Cortex of kidney (tissue), 1 donor: ENCODE measurements at places on chromosomes 6 and 20.

GRCh38 chr6:98039443-98039842 lies 756.4 kb upstream of the MMS22L start:
- no peak for DNase-seq

DNA sequence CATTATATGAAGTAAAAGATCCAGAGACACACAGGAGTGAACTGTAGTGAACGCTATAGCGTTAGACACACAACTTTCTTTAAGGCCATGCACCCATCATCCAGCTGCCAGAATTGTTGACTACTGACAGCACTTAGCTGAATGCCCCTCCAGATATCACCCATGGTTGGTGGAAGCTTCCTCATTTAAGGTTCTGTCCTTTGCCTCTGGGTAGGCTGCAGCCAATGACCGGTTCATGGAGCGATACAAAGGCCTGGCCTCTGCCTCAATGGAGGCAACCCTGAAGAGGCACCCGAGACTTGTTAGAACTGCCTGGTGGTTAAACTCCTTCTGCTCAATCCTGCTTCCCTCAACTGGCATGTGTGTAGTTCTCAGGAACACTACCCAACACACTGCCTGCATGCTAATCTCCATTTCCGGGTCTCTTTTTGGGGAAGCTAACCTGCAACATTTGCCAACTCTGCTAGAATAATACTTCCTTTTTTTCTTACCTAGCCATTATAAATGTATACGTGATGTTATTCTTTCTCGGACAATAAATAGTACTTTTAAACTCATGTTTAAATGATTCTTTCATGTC lies 49.8 kb upstream of the THEMIS start:
- DNase-seq = no peak

- DNase-seq = no peak
Observed at GRCh38 chr6:57035549-57035948, 10.9 kb upstream of the KIAA1586 start.

GRCh38 chr6:166583230-166583965 lies 3.1 kb downstream of the RAMACL start:
- DNase-seq = no peak

- no peak for DNase-seq
Observed at GRCh38 chr6:27451660-27452390, 21.1 kb downstream of the ZNF184 start.

DNA sequence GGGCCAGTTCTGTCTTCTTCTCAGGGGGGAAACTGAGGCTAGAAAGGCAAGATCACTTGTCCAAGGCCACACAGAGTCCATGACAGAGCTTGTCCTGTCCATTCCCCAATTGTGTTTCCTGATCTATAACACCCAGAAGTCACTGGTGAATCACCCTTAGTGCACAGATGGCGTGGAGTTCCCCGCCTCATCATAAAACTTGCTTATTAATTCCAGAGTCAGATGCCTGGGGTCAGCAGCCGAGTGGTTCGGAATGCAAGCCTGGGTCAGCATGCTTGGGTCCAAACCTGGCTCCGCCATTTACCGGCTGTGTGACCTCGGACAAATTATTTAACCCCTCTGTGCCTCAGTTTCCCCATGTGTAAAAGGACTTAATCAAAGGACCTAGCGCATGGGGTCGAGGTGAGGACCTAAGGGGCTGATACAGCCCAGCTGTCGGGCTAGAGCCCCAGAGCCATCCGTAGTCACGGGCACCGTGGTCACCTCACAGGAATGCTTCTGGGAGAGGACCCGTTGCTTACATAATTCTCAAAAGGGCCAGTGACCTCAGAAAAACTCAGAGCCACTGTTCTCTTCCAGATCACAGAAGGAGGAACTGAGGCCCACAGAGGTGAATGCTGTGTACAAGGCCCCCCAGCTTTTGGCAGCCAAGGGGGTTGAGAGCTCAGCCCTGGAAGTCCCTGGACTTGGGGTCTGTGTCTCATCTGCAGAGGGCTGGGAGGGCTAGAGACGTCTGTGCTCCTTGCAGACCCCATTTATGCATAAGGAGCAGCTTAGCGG lies 1.4 kb upstream of the ZBP1 start:
- no peak for DNase-seq

DNA sequence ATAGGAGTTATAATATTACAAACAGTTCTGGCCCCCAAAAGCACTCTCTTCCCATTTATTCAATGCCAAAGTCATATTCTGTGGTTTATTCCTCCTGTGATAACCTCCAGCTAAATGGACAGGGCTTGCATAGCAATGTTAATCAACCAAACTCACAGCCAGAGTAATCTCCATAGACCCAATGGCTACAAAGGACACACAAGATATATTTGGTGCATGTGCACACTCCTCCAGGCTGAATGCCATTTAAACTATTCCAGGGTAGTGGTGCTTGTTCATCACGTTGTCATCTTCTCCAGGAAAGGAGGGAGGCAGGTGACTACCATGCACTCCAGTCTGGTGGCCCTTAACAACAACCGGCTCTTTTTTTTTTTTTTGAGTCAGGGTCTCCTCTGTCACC lies 56.8 kb downstream of the B3GAT2 start:
- DNase-seq = no peak

DNA sequence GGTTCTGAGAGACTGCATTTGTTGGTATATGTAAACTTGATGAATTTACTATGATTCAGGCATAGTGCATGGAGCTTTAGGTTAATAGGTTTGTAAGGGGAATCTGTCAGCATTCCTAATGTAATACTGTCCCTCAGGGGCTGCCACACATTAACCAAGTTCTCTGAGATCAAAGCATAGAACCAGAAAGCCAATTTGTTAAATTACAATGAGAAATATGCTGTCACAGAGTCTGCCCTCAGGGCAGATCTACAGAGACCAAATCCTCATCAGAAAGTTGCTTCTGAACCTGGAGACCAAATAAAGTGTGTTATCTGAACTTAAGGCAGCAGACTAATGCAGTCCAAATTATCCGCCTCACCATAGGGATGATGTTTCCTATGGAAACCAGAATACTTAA lies 250.8 kb upstream of the HTR1E start:
- DNase-seq = no peak

GRCh38 chr6:28985462-28986164 lies 19.5 kb downstream of the ZNF311 start:
- DNase-seq = no peak
